ENCODE measurements at places on chromosomes 3 and 15.

- DNase-seq, result no peak
Measured at GRCh38 chr3:57004229-57004628, 56.2 kb upstream of the SPATA12 start.

GRCh38 chr15:57156210-57156884 is 220.0 kb upstream of the CGNL1 start:
- DNase-seq, result no peak

DNA sequence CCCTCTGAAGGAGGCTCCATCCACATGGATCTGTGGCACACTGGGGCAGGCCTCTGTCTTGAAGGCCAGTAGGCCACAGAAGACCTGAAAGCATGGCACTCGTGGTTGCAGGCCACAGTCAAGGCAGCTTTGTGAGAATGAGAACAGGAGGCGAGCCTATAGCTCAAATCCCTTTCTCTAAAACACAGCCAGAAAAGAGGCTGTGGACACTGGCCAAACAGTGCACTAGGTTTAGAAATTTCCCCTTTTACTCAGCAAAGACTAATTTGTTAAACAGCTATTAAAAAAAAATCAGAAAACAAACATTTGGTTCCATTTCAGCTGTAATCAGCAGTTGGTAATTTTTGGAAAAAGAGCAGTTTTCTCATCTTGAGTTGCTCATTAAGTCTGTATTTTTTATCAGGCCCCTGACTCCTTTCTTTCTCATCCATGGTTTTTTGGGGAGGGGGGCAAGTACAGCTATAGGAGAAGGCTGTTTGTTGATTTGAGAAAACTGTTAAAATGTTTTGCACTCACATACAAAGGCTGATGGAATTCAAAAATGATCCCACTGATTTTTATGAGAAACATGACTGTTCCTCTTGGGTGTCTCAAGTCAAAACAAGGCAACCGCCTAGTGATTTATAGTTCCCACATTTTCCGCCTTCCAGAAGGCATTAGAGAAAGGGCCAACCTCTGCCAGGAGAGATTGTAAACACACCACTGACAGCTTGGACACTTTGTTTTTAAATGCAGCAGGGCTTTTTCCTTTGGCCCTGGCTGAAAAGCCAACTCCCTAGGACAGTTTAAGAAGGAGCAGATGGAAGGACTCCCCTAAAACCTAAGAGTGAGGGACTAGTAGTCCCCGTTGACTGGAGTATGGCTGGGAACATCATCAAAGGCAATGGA is 28.1 kb downstream of the PARP16 start:
- DNase-seq, result no peak

DNA sequence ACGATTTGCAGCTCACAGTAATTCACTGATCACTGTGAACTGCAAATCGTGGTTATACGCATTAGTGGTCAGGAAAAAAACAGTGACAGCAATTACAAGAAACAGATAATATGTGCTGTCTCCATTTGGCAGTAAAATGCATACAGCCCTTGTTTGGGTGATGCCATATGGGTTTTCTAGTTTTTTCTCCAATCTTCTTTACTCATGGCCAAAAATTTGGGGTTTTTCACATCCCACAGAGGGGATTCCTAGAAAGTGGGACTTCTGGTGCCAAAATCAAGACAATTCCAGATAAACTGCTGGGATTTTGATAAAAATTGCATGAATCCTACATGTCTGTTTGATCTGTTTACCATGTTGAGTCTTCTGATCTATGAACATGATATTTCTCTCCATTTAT is 15.6 kb downstream of the NDN start:
- DNase-seq, result no peak

DNA sequence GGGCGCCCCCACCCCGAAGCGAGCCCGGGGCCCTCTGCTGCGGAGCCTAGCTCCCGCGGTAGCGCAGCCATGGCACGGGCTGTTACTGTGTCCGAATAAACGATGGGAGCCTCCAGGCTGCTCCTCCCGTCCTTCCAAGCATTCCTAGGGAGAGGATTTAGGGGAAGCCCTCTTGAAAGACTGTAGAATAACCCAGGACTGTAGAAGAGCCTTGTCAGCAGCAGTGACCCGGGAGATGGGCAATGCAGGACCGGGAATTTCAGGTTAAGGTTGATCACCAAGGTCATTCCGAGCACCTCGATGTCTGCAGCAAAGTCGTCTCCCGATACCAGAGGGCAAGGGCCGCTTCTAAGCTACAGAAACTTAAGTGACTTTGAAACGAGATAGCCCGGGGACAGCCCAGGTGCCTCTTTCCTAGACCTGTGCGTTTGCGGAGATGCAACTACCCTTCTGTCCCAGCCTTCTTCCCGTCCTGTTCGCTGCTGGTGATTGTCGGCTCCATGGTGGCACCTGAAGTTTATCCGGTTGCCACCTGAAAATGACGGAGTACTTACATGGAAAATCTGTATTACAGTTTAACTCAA is 753 bp upstream of the MYO5A start:
- DNase-seq, result peak; percentile 11

GRCh38 chr3:42694366-42694765 is 8.2 kb downstream of the HHATL start:
- DNase-seq, result no peak

- no peak for DNase-seq
Measured at GRCh38 chr3:79767194-79767904, 449 bp downstream of the ROBO1 start.

DNA sequence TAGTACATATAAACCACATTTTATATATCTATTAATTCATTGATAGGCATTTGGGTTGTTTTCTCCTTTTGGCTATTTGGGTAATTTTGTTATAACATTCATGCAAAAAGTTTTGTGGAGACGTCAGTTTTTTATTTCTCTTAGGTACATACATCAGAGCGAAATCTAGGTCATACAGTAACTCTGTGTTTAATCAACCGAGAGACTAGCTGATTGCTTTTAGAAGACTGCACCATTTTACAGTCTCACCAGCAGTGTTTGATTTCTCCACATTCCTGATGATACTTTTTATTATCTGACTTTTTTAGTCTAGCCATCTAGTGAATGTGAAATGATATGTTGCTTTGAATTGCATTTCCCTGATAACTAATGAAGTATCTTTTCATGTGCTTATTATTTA is 1019.3 kb downstream of the NSUN3 start:
- DNase-seq, result no peak

GRCh38 chr15:31400222-31400927 is 73.7 kb downstream of the KLF13 start:
- DNase-seq, result no peak

DNA sequence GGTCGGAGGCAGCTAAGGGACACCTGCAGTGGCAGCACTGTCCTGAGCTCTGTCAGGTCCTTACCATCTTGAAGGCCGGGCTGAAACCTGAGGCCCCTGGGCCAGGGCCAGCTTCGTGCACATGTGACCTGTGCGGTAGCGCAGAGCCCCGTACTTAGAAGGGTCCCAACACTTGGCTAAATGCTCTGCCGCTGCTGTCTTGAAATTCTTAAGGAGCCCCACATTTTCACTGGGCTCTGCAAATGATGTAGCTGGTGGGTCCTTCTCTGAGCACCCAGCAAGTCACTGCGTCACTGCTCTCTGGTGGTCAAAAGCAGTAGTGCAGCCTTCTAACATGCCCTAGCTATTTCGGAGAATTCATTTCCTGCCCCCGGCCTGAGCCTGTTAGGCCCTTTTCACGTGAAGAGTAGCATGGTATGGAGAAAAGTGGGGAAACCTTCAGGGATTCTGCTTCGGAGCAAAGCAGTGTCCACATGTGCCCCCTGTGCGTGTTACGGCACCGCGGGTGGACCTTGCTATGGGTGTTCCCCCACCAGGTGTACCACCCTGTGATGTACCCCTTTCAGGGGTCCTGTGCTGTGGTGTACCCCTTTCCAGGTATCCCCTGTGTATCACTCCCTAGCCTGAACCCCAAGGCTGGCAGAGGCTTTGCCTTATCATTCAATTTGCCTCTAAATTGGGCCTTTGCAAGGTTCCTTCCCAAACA is 79.7 kb downstream of the TMEM266 start:
- peak; percentile 72 for DNase-seq

DNA sequence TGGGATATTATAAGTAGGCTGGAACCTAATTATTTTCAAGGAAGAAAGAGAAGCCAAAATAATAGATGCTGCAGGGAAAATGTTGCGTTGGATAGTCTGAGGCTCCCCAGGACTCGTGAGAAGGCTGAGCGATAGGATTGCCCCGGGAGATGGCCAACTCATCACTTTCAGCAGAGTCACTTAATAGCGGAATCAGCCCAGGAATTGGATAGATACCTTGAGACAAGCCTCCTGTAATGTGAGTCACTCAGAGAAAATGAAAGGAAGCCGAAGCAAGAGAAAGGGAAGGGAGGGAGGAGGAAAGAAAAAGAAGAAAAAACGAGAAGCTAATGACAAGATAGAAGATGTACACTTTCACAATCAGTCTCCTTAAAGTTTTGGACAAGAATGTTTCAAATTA is 94.3 kb downstream of the SQOR start:
- no peak for DNase-seq

- no peak for DNase-seq
Measured at GRCh38 chr3:48024401-48024800, 8.2 kb upstream of the MAP4 start.

DNA sequence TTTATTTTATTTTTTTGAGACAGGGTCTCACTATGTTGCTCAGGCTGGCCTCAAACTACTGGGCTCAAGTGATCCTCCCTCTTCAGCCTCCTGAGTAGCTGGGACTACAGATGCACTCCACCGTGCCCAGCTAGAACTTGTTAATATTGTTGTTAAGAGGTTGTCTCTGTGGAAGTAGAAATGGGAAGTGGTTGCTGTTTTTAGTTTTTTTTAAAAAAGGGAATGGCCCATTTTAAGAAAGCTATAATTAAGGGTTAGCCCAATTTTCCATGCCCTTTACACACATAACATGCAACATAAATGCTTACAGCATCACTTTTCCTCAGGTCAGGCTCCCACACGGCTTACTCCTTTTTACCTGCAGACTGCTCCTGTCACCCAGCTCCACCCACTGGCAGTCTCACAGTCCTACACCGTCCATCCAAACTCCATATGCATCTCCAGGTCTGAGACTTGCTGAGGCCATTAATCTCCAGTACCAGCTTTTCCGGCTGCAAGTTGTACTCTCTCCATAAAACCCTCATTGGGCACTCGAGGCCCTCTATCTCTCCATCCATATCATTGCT is 19.8 kb downstream of the MORC1 start:
- DNase-seq, result no peak

GRCh38 chr3:189708375-189708774 is 77.2 kb downstream of the TP63 start:
- DNase-seq, result no peak

DNA sequence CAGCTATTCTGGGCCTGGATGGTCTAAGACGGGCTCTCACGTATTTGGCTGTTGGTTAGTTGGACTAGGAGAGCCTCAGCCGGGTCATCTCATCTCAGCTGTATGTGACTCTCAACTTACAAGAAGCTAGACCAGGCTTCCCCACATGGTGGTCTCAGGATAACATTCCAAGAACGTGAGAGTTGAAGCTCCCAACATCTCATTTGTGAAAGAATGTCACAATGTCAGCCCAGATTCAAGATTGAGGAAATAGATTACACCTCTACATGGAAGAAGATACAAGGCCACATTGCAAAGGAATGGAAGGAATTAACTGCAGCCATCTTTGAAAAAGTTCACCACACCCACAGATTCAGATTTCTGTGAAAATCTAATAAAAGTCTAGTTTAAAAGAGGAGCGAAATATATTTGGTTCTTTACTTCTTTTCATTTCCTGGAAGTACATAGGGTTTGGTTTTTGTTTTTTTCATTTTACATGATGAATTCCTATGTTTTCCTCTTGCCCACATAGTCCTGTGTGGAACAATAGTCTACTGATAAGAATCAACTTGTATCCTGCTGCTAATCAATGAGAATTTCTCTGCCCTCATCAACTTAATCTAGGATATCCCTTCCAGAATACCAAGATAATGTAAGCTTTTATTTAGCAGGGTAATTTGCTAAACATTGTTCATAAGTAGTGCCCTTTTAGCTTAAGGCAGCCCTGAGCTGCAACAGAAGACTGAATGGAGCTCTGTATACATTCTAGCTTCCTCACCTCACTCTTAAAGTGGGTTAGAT is 116.5 kb downstream of the CMSS1 start:
- no peak for DNase-seq

GRCh38 chr3:16534640-16535262 is 21.3 kb upstream of the RFTN1 start:
- DNase-seq, result no peak

GRCh38 chr3:196120291-196120951 is 38.5 kb upstream of the TFRC start:
- no peak for DNase-seq

- DNase-seq, result no peak
Measured at GRCh38 chr3:175287361-175287963, 428.3 kb downstream of the NAALADL2 start.

DNA sequence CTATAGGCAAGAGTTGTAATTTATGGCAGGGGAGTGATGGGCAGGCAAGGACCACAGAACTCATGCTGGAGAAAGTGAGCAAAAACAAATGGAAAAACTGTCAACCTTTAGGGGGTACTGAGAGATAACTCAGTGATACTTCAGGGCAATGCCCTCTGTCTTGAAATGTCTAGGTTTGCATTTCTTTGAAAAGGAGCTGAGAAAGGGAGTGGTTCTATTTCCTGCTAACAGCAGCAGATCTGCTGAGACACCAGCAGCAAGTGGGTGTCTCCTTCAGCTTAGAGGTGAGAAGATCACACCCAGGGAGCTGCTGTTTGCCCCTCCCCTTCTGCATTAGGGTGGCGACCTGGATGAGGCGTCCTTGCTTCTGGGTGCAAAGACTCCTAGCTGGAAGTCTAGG is 42.3 kb upstream of the XIRP1 start:
- DNase-seq, result no peak

DNA sequence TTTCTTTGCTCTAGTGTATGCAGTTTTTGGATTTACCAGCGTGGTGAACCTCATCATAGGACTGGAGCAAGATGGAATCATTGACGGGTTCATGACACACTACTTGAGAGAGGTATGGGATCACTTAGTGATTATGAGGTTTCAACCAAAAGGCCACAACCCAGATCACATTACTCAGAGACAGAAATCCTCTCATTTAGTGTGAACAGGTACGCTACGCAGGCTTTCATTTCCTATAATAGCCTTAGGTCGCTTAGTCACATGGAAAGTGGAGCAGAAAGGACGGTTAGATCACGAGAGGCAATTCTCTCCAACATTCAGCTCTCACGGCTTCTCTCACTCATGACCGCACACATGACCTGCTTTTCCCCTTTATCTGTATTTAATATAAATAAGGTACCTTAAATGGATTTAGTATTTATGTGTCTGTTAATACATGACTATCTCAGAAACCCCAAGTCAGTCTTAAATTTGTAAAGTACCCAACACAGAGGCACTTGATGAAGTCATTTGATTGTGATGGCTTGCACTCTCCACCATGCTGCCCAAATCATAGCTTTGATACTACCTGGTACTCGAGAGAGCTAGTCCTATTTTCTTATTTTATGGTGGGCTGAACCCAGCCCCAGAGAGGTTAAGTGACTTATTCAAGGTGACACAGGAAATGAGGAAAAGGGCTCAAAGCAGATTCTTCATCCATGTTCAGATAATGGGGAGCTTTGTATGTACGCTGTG is 8.6 kb downstream of the TM6SF1 start:
- no peak for DNase-seq

- no peak for DNase-seq
Measured at GRCh38 chr3:187902936-187903335, 157.7 kb upstream of the BCL6 start.

All from stimulated activated CD4-positive, alpha-beta T cell treated with anti-CD3 and anti-CD28 coated beads, Interleukin-4, amount 100 ng/mL, for 1 hour (primary cell).